ENCODE measurements at places on chromosomes 11 and 22. TPM values are rescaled to one million over a fixed set of nuclear protein-coding genes. Genes with fewer than 3 reads are reported as not detected.

DNA sequence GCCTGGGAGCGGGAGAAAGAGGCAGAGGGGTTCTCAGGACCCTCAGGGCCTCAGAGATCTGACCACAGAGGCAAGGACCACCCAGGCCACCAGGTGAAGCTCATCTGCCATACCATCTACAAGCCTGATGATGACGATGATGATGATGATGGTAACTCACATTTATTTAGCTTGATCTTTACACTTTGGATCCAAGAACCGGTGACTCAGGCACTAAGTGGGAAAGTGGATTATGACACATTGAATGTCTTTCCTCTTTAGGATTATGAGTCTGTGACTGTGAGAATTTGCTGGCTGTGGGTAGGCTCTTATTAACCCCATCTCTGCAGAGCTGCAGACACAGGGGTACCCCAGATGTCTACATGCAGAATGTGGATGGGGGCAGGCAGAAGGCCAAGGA is 110.3 kb downstream of the DSCAML1 start:
- DNase-seq: no peak

GRCh38 chr11:61569701-61570100 is 11.2 kb downstream of the SYT7 start:
- no peak for DNase-seq

DNA sequence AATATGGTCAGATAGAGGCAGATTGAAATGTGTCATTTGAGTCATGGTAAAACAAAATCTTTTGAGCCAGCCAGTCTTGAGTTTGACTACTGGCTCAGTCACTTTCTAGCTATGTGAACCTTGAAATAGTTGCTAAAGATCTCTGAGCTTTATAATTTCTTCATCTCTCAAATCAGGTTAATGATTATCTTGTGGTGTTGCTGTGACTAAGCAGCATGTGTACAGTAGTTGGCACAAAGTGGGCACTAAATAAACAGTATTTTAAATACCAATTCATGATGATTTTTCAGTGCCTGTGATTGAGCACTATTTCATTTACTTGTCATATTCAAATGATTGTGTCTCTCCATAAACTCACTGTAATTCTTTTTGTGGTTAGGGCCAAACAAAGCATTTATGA is 70.8 kb downstream of the RAB38 start:
- DNase-seq: no peak

- DNase-seq: no peak
Measured at GRCh38 chr11:120122924-120123683, 14.8 kb downstream of the TRIM29 start.

- no peak for DNase-seq
Measured at GRCh38 chr11:125874556-125875124, 12.8 kb upstream of the HYLS1 start.

- DNase-seq: no peak
Measured at GRCh38 chr11:66542362-66542761, 3.5 kb downstream of the ZDHHC24 start.

- no peak for DNase-seq
Measured at GRCh38 chr11:3338569-3339339, 40.2 kb downstream of the ZNF195 start.

GRCh38 chr11:130689222-130689908 is 226.9 kb downstream of the SNX19 start:
- no peak for DNase-seq

GRCh38 chr11:133719532-133720235 is 125.6 kb downstream of the SPATA19 start:
- no peak for DNase-seq

The APOBEC3A gene
- 0.82 TPM for total RNA-seq

The SLC22A12 gene
- not detected for total RNA-seq

The OR10D3 gene
- not detected for total RNA-seq

The PGR gene
- total RNA-seq: 8.2 TPM
